Stimulated activated CD8-positive, alpha-beta memory T cell treated with anti-CD3 and anti-CD28 coated beads, Interleukin-2, amount 100 ng/mL, for 48 hours (primary cell): ENCODE measurements at places on chromosomes 11 and 22.
A peak's percentile ranks its signal among the peaks of the same experiment; 100 is the strongest.

DNA sequence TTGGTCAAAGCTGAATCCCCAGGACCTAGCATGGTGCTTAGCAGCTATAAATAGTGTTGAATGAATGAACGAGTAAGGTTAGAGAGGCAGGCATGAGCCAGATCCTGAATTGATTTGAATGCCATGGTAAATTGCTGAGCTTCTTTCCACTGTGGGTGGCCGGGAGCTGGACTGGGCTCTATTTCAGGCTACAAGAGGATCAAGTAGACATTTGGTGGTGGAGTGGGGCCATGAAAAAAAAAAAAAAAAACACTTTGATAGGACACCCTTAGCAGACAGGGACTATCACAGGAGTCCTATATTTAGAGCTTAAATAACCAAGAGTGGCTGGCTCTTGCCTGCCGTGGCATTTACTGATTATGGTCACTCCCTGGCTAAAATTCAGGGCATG, 77.6 kb downstream of the MIAT start:
- no peak for DNase-seq

GRCh38 chr11:65640483-65641296, 2.8 kb downstream of the SIPA1 start:
- DNase-seq: no peak

GRCh38 chr11:16853859-16854258, 115.4 kb downstream of the C11orf58 start:
- DNase-seq: no peak

GRCh38 chr11:102305352-102306047, 11.8 kb upstream of the BIRC3 start:
- DNase-seq: no peak

GRCh38 chr22:33741025-33741424, 179.3 kb downstream of the LARGE1 start:
- DNase-seq: no peak

GRCh38 chr11:76782531-76783293, 444 bp upstream of the TSKU start:
- DNase-seq: peak; percentile 64

DNA sequence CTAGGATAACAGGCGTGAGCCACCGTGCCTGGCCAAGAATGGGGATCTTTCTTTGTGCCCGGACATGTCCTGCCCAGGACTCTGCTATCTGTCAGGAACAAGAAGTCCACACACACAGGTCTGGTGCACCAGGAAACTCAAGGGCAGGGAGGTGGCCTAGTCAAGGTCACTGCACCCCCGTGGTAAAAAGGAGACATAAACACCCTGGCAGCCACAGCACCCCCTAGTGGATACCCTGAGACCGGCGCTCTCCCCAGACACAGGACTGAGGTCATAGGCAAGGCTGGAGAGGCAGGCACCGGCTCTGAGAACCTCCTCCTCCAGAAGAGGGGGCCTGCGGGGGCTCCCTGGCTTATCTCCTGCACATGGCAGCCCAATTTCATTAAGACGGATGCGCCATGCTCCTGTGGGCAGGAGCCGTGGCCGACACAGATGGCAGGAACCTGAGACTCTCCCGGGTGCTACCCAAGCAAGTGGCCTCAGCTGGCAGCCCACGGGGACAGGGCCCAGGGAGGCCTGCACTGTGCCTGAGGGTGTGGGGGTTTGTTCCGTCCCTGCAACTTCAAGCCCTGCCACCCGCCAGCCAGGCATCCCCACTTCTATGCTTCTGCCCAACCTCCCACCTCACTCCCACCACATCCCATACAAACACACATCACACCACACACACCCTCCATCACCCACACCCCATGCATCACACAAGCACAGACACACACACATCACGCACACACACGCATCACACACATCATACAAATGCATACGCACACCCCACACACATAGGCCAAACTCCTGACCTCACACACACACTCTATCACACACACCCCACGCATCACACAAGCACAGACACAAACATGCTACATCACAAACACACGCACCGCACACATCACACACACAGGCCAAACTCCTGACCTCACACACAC, 19.6 kb downstream of the MACROD1 start:
- peak; percentile 50 for DNase-seq

DNA sequence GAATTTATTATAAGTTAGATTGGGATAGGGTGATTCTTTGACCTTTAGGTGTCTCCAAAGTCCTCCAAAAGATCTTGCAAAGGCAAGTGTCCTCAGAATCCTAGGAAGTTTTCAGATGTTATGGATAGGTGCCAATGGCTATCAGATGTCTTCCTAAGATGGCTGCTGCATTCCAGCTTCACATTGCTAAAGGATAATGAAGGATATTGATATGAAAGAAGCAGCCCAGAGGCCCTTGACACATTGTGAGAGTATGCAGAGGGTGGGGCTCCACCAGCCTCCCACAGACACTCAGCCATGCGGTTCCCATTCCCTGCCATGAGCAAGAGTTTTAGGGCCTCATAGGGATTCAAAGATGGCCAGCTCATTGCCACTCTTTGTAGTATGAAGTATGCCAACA, 22.3 kb upstream of the GLYATL2 start:
- no peak for DNase-seq

DNA sequence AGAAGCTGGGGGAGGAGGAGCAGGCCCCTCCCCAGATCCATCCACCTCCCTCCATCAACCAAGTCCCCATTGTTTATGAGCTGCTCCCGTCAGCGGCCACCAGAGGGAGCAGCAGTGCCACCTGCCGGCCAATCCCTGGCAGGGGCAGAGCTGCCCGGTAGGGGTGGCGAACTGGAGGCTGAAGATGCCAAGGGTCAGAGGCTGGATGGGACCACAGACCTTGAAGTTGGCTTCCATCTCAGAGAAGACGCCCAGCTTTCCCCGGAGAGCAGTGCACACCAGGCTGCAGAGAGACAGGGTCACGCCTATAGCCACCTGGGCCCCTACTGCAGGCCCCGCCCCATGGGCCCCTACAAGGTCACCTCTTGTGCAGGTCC, 3.6 kb downstream of the FIBP start:
- peak; percentile 73 for DNase-seq

DNA sequence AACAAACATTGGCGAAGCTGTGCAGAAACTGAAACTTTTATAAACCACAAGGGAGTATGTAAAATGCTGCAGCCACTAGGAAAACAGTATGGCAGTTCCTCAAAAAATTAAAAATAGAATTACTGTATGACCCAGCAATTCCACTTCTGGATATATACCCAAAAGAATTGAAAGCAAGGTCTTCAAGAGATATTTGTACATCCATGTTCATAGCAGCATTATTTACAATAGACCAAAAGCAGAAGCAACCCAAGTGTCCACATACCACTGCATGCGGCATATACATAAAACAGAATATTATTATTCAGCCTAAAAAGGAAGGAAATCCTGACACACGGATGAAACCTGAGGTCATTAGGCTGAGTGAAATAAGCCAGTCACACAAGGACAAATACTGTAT, 85.8 kb downstream of the RELT start:
- no peak for DNase-seq

DNA sequence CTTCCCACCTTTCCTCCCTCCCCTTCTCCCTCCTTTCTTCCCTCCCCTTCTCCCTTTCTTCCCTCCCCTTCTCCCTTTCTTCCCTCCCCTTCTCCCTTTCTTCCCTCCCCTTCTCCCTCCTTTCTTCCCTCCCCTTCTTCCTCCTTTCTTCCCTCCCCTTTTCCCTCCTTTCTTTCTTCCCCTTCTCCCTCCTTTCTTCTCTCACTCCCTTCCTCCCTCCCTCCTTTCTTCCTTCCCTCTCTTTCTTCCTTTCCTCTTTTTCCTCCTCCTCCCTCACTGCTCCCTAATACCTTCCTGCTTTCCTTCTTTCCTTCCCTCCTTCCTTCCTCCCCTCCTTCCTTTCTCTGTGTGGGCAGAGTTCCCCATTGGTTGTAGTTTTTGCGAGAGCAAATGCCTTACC, 76.1 kb downstream of the PGR start:
- DNase-seq: no peak

- DNase-seq: no peak
These were observed 3.3 kb downstream of the BLID start for GRCh38 chr11:122112470-122113365.

DNA sequence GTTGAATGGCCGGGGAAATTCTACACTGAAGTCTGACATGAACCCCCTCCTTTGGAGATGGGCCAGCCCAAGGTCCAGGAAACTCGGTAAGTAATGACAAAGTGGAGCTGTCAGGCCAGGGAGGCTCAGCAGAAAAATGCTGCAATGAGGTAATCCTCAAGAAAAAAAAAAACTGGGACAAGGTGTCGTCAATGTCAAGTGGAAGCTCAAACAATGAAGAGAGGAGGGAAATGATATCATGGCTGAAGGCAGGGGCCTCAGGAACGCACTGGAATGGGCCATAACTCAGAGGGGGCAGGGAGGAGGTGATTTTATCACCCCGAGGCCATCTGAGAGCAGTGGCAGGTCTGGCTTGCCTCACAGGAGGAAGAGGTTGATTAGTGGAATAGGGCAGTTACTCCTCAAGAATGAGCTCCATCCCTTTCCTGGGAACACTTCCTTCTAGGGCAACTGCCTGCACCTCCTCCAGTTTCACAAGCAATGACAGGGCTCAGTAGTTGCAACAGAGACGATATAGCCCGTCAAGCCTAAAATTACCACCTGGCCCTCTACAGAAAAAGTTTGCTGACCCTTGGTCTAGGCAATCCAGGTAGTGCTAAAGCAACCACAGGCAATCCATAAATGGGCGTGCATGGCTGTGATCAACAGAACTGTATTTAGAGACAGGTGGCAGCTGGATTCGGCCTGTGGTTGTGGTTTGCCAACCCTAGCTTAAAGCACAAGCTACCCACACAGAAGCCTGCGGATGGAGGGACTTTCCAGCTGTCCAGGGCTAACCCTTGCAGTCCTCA, 65.2 kb downstream of the FBXO7 start:
- DNase-seq: no peak

GRCh38 chr11:88329563-88330250, 7.8 kb downstream of the CTSC start:
- no peak for DNase-seq

GRCh38 chr11:35287344-35287890, 131.9 kb downstream of the SLC1A2 start:
- DNase-seq: no peak

DNA sequence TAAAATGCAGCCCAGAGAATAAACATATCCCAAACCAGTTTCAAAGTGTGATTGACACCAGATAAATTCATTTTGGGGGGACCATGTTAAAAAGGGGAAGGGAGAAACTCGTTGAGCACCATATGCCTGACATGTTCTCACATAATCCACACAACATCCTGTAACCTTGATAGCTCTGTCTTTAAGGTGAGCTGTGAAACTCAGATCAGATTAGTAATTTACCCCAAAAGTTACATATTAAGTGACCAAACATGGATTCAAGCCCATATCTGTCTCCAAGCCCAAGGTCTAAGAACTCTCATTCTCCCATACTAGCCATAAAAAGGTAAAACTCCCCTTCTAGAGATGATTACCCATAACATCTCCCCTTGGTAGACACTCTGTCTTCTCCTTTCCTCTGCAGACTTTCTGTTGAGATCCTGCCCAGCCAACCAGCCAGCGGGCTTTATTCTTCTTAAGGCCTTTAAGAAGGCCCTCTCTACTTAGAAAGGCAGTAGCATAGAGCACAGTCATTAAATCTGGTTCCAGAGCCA, 150.7 kb downstream of the CCDC34 start:
- no peak for DNase-seq

DNA sequence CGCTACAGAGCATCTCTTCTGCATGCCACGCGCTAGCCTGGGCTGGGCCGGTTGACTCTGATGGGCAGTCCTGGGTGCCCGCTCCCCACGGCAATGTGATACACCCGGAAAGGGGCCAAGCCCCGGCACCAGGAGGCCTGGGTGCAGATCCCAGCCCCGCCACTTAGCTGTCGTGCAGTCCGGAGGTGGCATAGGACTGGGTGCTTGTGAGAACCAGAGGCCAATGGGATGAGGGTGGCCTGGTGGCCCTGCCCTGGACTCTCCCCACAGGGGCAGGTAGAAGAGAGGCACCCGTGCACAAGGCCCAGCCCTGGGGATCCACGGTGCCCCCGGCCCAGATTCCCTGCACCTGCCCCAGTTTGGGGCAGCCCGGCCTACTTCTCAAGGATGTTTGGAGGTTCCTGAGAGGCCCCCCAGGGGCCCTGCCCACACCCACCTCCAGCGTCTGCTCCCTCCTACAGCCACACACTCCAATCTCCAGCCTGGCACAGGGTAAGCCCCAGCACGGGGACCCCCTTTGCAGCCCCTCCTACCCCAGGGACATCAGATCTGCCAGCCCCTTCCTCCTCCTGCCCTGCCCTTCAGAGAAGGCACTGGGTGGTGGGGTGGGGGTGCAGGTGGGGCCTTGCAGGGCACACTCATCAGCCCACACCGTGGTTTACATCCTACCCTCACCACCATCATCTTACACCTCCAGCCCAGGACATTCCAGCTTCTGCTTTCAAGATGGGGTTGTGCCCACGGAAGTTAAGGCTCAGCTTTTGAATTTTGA, 66.9 kb downstream of the CYTH4 start:
- no peak for DNase-seq

- DNase-seq: no peak
These were observed 30.0 kb upstream of the MMP7 start for GRCh38 chr11:102560555-102561011.

DNA sequence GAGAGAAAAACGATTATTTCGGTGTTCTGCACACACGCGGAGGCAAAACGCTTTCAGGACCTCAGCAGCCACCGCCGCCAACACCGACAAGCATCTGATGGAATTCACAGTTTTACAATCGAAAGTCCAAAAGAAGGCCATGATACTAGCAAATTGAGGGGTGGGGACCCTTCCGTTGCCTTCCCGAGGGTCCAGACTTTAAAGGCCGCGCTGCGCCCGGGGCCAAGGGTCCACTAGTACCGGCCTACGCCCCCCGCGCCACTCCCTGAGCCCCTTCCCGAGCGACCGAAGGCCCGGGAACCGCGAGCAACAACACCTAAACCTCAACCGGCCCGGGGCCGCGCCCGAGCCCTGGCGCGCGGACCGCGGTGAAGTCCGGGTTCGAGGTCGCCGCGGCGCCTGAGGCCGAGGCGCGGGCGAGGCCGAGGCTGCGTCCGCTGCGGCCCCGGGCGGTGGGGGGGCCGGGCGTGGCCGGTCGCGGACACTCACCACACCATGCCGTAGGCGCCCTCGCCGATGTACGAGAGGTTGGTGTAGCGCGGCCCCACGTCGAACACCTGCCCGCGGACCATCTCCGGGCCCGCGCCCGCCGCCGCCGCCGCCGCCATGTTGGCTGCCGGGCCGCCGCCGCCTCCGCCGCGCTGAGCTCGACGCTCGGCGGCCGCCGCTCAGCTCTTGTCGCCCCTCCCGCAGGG, 465 bp downstream of the MAPK1 start:
- DNase-seq: peak; percentile 8

DNA sequence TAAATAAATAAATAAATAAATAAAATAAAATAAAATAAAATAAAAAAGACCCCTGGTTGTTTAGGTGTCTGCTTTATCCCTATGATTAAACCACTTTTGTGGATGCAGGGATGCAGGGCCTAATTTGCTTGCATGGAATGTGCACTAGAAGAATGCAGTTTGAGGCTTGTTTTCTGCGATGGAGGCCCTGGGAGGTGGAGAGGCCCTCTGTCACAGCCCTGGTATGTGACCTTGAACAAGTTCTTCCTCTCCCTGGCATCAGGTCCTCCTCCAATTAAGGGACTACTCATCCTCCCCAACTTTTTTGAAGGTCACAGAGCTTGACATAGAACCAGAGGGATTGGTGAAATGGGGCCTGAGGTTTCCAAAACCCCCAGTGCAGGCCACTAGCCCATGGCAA, 22.7 kb downstream of the KCNJ4 start:
- DNase-seq: no peak

- DNase-seq: no peak
These were observed 37.5 kb upstream of the TSPAN18 start for GRCh38 chr11:44689265-44689664.

GRCh38 chr22:49157529-49158339, 669.9 kb downstream of the BRD1 start:
- DNase-seq: no peak
